ENCODE measurements at places on chromosomes 2 and 18. TPM values are rescaled to one million over a fixed set of nuclear protein-coding genes. Genes with fewer than 3 reads are reported as not detected.

The DNAH6 gene
- under 0.01 TPM for total RNA-seq

The NRP2 gene
- total RNA-seq: 37.0 TPM

The HOXD8 gene
- total RNA-seq: not detected

The ZAP70 gene
- not detected for total RNA-seq

The FEV gene
- not detected for total RNA-seq

The LBX2 gene
- 1.2 TPM for total RNA-seq

The FAM237A gene
- total RNA-seq: not detected

The CPLX4 gene
- total RNA-seq: not detected

The RAB11FIP5 gene
- total RNA-seq: 41.5 TPM

The TXNDC2 gene
- 0.34 TPM for total RNA-seq

The ABHD1 gene
- total RNA-seq: not detected

All from hair follicular keratinocyte (primary cell).